ENCODE measurements at places on chromosomes 2 and 18.
A peak's percentile ranks its signal among the peaks of the same experiment; 100 is the strongest.

DNA sequence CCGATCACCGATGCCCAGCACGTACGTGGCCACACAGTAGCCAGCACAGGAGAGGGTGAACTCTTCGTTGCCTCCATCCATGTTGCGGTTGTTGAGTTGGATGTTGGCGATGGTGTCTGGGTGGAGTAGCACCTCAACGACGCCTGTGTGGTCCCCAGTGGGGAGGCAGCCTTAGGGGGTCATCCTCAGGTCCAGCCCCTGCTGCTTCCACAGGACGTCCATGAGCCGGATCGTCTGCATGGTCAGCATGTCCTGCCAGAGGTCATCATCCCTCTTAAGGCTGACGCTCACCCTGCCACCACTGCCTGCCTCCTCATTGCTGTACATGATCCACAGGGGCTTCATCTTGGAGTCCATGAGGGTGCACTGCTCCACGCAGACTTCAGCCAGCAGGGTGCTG is 369.3 kb downstream of the CMPK2 start:
- DNase-seq: no peak

DNA sequence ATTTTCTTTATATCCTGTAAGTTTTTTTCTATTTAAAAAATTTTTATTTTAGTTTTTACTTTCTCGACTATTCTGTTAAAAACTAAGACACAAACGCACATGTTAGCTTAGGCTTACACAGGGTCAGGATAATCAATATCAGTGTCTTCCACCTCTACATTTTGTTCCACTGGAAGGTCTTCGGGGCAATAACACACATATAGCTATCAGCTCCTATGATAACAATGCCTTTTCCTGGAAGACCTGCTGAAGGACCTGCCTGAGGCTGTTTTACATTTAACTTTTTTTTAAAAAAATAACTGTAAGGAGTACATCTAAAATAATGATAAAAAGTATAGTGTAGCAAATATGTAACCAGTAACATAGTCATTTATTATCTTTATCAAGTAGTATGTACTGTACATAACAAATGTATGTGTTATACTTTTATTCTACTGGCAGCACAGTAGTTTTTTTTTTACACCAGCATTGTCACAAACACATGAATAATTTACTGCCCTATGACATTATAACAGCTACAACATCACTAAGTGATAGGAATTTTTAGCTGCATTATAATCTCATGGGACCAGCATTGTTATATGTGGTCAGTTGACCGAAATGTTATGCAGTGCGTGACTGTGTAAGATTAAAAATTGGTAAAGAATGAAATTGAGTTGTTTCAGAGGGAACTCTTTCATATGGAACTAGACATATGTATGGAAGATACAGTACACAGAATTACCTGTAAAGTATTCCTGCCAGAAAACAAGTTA is 37.9 kb downstream of the CCDC138 start:
- no peak for DNase-seq

GRCh38 chr2:239932881-239933735 is 92.0 kb downstream of the NDUFA10 start:
- no peak for DNase-seq

DNA sequence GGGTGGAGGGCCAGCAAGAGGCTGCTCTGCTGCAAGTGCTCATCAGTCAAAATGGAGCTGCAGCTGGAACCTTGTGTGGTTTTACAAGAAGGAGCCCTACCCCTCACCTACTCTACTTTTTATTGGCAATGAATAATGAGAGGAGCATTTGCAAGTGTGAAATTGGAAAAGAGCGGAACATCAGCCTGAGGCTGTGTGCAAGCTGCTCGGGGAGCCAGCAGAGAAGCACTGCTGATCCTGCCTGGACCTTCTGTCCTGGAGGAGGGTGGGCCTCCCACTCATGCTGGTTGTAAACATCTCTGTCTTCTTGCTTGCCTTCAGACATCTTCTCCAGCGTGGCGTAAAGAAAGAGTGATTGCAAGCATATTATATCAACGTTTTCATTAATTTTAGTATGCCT is 256.2 kb downstream of the DLGAP1 start:
- no peak for DNase-seq

DNA sequence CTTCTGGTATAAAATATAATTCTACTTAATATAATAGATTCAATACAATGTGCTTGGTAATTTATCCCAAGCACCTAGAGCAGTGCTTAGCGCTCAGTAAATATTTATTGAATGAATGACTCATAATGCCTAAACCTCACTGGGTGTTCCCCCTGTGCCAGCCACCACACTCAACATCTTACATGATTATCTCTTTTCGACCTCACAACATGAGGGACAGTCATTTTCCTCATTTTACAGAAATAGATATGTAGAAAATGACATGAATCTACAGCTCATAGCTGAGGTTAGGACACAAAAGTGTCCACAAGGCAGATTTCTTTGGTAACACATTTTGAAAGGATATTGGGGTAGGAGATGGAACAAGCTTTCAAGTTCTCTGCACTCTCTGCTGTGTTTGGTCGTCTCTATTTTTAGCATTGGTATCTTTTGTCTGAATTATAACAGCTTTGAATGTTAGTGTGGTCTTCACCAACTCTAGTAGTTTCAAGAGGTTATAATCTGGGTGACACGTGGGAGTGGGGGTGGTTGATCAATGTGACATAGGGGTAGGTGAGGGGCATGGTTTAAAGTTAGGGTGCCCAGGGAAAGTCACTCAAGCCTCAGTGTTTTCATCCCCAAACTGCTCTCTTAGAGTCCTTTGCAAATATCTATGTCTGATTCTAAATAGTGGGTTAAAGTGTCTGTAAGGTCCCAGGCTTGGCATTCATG is 9.8 kb downstream of the MYOM1 start:
- DNase-seq: peak; percentile 24

DNA sequence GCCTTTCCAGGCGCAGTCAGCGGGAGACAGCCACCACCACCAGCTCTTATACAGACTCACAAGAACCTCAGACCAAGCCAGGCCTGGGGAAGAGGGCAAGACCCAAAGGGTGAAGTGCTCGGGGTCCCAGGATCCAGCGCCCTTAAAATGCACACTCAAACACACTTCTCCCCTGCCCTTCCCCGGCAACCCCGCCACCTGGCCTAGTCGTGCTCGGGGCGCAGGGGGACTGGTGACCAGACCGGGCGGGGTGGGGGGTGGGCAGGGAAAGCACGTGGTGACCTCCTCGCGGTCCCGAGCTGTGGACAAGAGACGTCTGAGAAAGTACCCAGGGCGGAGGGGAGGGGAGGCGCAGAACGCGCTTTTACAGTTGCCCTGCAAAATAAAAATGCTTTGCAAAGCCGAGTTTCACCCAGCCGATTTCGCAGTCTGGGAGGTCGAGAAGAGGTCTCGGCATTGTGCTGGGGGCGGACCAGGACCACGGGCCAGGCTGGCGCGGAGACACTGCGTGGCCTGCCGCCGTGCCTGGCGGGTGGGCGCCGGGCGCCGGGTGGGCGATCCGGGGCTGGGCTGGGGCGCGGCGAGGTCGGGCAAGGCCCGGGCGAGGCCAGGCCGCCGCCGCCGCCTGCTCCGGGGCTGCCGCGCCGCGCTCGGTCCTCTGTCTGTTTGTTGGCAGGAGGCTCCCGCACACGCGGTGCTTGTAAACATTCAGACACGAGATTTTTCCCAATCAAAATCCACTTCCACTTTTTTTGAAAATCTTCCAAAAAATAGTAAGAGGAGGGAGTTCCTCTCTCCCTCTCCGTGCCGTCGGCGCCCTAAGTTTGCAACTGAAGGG is 2.0 kb downstream of the BCL11A start:
- no peak for DNase-seq

- DNase-seq: no peak
Measured at GRCh38 chr2:168224346-168224745, 23.0 kb downstream of the STK39 start.

GRCh38 chr18:60372596-60372995 is at the start of gene MC4R:
Gene MC4R, minus strand, starts transcription at chr18:60372775. Its CDS starts 426 bp downstream, at chr18:60372349.
- no peak for DNase-seq

- DNase-seq: no peak
Measured at GRCh38 chr2:53432936-53433335, 334.7 kb upstream of the CHAC2 start.

GRCh38 chr2:46304635-46305034 is 7.4 kb downstream of the EPAS1 start:
- no peak for DNase-seq

DNA sequence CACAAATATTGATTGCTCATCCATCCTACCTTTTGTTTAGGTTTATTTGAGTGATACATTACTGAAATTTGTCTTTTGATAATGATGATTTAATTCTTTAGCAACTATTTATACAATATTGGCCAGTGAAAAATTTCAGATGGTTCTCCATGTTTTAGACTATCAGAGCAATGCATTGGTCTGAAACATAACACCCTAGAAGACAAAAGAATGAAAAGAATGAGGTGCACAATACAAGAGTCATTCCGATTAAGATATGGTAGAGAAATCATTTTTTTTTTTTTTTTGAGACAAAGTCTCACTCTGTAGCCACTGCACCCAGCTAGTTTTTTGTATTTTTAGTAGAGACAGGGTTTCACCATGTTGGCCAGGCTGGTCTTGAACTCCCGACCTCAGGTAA is 197.4 kb upstream of the FAM98A start:
- no peak for DNase-seq

DNA sequence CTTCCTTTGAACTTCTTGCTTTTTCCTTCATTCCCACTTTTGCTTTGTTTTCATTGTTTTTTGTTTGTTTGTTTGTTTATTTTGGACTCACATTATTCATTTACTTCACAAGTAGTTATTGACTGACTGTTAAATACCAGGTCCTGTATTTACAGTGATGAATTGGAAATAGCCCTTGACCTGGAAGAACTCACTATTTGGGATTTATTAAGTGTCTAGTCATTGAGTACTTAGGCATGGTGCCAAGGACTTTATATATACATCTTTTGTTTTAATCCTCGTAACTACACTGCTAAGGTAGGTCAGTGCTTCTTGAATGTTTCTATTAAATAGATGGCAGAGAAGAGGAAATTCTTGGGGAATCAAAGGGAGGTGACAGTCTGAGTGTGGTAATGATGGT is 11.1 kb downstream of the SPOPL start:
- no peak for DNase-seq

DNA sequence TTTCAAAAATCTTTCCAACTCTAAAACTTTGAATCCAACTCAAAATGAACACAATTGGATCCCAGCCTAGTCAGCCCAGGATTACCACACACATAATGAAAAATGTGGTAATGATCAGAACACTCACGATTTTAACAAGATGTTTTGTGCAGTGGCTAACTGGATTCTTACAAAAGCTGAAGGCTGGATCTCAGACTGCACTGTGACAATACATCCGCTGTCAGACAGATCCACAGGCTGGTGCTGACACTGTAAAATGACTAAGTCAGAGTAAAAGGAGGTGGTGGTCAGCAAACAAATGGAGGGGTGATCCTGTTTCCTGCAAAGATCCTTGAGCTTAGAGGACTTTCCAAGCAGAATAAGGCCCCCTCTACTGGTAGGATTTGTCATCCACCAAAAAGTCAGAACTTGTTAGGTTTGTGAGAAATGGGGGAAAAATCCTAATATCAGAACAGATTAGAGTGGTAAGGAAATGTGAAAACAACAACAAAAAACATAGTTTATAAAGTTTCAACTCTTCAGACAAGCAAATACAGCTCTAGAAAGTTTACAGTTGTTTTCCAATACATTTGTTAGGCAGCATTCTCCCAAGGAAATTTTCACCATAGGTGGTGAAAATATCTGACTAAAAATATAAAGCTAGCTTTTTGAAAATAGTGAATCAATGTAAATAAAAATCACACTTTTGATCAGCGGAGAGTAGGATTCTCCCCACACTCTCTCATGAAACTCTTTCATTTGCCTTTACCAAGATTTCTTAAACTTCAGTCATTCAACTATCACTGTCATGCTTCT is 211.9 kb downstream of the AGPS start:
- no peak for DNase-seq

GRCh38 chr2:151922845-151923666 is 94.8 kb upstream of the ARL5A start:
- no peak for DNase-seq

DNA sequence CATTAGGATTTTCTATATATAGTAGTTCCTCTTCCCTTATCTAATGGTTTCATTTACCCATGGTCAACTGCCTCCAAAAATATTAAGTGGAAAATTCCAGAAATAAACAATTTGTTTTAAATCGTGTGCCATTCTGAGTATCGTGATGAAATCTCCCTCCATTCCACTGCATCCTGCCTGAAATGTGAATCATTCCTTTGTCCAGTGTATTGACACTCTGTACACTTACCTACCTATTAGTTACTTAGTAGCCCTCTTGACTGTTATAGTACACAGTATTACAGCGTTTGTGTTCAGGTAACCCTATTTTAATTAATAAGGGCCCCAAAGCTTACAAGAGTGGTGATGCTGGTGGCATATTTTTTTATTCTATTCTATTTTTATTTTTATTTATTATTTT is 26.2 kb downstream of the TAF4B start:
- DNase-seq: no peak

- no peak for DNase-seq
Measured at GRCh38 chr2:16012626-16013358, 72.4 kb downstream of the MYCN start.

DNA sequence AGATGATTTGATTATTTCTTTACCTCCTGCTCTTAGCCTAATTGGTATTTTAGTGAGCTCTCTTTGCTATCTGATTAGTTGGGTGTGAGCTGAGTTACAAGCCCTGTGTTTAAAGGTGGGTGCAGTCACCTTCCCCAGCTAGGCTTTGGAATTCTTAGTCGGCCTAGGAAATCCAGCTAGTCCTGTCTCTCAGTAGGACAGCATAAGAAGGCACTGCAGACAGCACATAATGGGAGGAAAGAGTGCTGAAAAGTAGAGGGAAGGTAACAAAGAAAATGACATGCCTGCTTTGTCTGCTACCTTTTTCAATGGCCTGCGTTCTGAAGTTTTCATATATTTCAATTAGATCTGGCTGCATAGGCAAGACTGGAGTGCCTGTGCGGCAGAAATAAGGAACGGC is 1794.0 kb upstream of the CELF4 start:
- DNase-seq: no peak

DNA sequence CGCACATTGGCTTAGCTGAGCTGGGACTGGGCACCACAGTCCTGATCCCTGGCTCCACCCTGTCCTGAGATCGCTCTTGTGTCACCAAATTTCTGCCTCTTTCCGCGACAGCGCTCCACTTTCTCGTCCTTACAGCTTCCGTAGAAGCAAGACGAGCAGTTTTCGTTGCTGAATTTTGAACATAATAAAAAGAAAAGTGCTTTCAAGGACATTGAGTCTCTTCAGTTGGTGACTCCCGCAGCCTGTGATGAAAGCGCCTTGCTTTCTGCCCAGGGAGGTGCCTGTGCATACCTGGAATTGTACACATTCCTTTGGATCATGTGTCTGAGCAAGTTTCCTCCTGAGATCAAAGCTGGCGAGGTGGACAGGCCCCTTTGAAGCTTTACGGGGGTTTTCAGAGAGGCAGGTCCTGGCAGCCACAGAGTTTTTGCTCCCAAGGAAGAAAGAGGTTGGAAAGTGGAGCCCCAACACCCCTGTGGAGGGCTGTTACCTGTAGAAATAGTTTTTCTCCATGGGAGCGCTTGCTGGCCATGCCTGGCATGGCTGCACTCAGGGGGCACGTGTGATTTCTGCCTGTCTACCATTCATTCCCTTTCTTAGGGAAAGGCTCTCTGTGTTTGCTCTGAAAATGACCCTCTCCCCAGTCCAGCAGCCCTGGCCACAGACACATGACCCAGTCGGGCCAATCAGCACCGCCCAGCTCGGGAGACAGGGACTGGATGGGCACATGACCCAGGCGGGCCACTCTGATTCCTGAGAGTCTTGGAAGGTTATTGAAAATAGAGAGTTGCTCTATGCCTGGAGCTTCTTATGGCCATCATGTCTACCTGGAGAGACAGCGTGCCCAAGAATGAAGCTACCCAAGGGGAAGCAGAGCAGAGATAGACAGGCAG is 115.6 kb upstream of the OTOS start:
- no peak for DNase-seq

GRCh38 chr2:25056098-25056821 is 14.4 kb downstream of the EFR3B start:
- no peak for DNase-seq
